ENCODE measurements at places on chromosomes 1 and 21.
A peak's percentile ranks its signal among the peaks of the same experiment; 100 is the strongest.

GRCh38 chr1:69852151-69852550 lies 284.4 kb downstream of the LRRC7 start:
- no peak for DNase-seq

- DNase-seq = no peak
These were observed 3.8 kb upstream of the C2CD4D start for GRCh38 chr1:151843398-151843797.

GRCh38 chr1:18469514-18469913 lies 11.2 kb upstream of the KLHDC7A start:
- DNase-seq = no peak

GRCh38 chr1:145884675-145885074 lies 991 bp downstream of the ANKRD35 start:
- DNase-seq = no peak

GRCh38 chr1:9101510-9102146 lies 27.3 kb downstream of the GPR157 start:
- peak; percentile 25 for DNase-seq

GRCh38 chr1:109201123-109201703 lies 12.5 kb upstream of the SARS1 start:
- peak; percentile 34 for DNase-seq

DNA sequence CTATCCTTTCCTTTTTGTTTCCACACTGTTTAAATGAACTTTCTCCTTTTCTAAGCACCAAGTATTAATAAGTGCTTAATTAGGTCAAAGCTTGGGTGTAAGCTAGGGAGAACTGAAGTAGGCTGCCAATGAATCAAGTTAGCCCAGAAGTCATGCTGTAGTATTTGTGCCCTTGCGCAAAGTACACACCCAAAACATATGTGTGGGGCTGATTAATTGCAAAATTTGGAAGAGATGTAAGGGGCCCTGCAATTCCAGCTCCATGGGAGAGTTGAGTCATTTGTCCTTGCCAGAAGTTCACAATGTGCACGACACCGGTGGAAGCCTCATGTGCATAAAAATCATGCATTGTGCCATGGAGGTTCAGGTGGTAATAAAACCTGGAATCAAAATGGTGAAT lies 18.6 kb upstream of the NTNG1 start:
- no peak for DNase-seq

GRCh38 chr21:41675574-41675973 lies 91.3 kb downstream of the RIPK4 start:
- no peak for DNase-seq

DNA sequence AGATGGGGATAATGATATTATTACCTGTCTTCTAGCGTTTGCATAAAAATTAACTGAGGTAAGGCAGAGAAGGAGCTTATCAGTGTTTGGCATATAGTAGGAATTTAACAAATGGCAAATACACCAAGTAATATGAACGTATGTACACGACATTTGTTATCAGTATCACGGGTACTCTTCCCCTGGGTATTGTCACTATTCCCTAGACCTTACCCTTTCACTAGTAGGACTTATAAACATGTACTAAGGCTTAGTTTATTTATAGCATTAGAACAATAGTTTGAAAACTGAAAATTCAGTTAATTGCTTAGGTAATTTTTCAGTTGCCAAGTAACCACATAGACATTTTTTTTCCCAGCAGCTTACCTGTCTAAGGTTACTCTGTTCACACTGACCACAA lies 187.0 kb downstream of the KCTD3 start:
- DNase-seq = no peak

DNA sequence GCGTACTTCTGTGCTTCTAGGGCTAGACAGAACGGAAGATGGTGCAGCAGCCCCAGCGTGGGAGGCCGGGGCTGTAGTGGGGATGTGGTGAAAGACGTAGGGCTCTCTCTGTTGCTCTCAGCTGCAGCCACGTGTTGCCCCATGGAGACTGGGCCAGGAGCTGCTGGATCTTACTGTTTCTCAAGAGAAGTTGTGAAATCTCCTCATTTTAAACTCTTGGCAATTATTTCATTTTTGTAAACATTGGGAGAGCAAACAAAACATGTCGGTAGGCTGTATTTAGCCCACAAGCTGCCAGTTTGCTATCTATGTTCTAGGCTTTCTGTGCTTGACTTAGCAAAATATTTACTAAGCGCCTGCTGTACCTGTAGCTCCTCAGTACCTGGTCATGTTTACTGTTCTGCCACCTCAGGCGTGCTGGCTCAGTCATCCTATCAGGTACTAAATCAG lies 15.9 kb upstream of the ELOA start:
- DNase-seq = peak; percentile 46

DNA sequence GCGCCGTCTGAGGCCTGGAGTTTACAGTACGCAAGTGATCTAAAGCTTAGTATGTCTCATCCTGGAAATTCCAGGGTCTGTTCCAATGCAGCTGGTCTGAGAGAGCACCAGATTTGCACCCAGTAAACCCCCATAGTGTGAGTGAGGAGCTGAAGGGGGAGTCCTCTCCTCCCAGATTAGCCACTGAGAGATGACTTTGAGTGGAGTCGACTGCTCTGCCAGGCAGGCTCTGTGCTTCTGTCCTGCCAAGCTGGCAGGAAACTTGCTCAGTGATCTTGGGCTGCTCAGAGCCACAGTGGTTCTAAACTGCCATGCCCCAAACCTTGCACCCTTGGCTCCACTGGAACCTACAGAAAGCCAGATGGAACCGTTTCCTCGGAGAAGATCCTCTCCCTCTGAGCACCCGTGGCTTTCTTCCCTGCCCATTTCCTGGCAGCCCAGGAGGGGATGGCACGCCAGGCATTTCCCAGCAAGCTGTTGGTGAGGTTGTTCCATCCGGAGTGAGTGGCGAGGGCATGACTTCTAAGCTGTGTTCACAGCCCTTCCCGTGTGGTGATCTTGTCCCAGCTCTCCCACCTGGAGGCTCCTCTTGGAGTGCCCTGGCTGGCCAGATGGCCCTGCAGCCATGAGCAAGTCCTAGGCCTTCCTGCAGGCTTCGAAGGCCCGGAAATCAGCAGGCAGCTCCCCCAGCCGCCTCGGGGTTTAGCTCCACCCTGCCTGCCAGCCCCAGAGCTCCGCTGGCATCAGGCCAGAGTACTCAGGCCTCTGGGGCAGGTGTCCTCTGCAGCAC lies 125.9 kb upstream of the VAMP3 start:
- DNase-seq = peak; percentile 89

GRCh38 chr1:248164031-248164430 lies 10.6 kb upstream of the OR2M2 start:
- DNase-seq = no peak

- no peak for DNase-seq
These were observed 88.6 kb downstream of the SELENOF start for GRCh38 chr1:86825319-86825718.

GRCh38 chr1:56397811-56398231 lies 181.5 kb downstream of the PLPP3 start:
- DNase-seq = no peak

DNA sequence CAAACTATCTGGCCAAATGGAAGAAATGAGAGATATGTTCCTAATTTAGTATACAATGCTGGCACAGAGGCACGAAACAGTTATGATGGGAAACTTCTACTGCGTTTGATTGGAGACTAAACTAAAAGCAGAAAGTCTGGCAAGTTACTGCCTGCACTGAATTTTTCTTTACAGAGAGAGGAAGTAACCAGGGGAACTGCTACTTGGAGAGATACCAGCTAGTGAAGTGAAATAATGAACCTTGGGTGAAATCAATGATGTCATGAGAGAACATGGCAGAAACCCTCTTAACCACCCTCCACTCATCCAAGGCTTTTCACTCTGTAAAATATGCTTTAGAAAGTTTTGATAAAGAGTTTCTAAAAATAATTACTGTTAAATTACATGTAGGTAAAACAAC lies 29.3 kb downstream of the NIBAN1 start:
- no peak for DNase-seq

DNA sequence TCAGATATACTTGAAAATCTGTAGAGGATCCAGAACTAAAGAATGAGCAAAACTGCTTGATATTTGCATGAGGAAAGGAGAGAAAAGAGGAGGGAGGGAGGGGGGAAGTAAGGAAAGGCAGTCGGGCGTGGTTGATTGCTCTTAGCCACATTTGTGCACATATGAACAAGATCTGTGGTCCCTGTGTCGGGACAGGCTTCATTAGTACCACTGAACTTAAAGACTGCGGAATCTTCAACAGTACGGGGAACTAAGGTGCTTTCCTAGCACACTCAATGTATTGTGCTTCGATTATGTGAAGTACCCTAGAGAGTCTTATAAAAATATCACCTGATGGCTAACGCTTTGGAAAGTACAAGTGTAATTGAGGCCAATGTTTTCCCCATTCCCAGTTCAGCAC lies 59.9 kb downstream of the ZBTB18 start:
- no peak for DNase-seq

GRCh38 chr1:221902961-221903360 lies 161.1 kb upstream of the DUSP10 start:
- no peak for DNase-seq

- no peak for DNase-seq
These were observed 47.7 kb downstream of the BRINP3 start for GRCh38 chr1:190429932-190430331.

- no peak for DNase-seq
These were observed 55.2 kb downstream of the TOMM20 start for GRCh38 chr1:235073331-235073967.

- no peak for DNase-seq
These were observed 668 bp downstream of the KIF14 start for GRCh38 chr1:200619894-200620272.

GRCh38 chr1:13628218-13628617 lies 44.6 kb downstream of the PDPN start:
- DNase-seq = no peak

DNA sequence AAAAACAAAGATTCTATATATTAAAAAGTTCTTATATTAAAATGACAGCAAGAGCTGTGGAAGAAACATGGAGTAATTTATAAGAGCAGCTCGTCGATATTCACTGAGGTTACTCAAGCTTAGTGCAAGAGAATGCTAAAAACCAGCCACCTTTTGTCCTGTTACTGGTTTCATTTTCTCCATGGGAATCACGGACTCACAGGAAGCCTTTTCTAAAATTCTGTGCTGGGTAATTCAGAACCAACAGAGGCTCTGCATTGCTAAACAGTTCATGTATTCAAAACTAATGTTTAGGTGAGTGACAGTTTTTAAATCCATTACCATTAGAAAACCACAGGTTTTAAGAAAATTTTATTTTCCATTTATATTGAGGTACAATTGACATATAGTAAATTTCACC lies 147.8 kb upstream of the MAP1LC3C start:
- DNase-seq = no peak

- no peak for DNase-seq
These were observed 70.4 kb upstream of the LYST start for GRCh38 chr1:235937123-235937522.

- DNase-seq = no peak
These were observed 15.6 kb downstream of the LRRC8D start for GRCh38 chr1:89836252-89837035.

DNA sequence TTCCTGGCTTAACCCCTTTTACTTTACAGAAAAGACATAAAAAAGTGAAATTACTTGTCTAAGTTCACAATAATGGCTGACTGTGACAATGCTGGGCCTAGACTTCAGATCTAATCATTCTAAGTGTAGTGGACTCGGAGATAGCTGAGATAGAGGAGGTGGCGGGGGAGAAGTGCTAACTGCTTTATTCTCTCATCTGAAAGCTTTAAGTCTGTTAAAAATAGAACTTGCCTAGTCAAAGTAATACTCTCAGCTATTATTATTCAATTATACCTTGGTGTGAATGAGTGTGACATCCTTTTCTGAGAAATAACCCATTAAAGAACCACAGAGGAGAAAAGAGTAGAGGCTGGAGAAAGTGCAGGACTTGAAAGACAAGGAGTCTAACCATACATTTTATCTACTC lies 96.1 kb upstream of the OLIG2 start:
- no peak for DNase-seq

DNA sequence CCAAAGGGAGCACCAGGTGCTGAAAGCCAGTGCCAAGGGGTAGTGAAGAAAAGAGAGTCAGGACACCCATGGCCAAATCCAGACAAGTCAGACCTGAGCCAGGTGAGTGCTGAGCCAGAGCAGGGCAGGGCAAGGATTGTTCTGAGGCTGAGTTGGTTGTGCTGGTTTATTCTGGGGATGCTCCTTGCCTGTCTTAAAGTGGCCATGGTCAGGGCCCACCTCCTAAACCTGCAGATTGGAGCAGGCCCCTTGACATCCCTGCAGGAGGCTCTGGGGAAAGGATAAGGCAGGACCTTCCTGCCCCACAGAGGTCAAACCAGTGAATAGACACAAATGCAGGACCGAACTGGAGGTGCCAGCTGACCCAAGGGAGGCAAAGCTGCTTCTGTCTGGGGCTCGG lies 138.4 kb downstream of the HIVEP3 start:
- DNase-seq = no peak

GRCh38 chr1:4963251-4963650 lies 308.8 kb downstream of the AJAP1 start:
- DNase-seq = no peak

DNA sequence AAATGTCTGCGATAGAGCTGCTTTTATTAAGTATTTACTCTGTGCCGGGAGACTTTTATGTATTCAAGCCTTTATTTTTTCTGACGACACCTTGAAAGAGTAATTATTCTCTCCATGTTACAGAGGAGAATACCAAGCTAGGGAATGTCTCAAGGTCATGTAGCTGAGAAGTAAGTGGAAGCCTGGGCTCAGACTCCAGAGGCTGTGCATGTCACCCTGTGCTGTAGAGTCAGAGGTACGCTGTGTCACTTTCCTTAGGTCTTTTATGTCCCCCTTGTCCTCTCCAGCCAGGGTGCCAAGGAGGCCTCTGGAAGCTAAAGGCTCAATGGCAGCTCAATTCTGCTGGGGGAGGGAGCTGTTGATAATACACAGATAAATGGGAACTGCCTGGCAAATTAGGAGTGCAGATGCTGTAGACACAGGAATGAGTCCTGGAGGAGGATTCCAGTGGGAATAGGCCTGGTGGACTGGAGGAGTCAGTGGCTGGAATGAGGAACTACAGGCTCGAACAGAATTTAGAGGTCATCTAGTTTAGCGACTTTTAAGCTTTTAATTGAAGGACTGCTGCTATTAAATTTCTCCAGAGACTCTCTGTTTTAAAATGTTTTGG lies 9.3 kb upstream of the IL19 start:
- DNase-seq = no peak

GRCh38 chr1:31181515-31182343 lies 58.0 kb downstream of the NKAIN1 start:
- DNase-seq = peak; percentile 80

DNA sequence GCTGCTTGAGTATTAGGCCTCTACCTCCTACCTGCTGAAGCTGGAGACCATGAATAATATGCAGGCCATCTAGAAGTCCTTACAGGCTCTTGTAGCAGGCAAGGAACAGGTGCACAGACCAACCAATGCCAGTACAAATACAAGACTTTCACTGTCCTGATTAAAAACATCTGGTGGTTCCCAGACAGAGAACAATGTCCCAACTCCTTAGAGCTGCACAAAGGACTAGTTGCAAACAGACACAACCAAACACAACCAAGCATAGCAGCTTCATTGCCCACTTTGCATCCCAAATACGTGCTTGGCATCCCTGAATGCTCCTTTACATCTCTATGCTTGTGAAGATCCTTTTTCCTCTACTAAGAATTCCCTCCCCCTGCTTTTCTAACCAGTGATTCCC lies 98.1 kb upstream of the CXADR start:
- DNase-seq = peak; percentile 21
